ENCODE measurements at places on chromosomes 12 and 14.

GRCh38 chr12:107487011-107487680 is 198.5 kb upstream of the PWP1 start:
- no peak for DNase-seq

GRCh38 chr12:11633968-11634367 is 15.5 kb upstream of the ETV6 start:
- no peak for DNase-seq

GRCh38 chr12:109029411-109029810 is 8.5 kb upstream of the SVOP start:
- DNase-seq: no peak

GRCh38 chr12:56129206-56129941 is 1.3 kb downstream of the ESYT1 start:
- DNase-seq: no peak

- DNase-seq: no peak
Measured at GRCh38 chr12:5856692-5857091, 88.4 kb downstream of the ANO2 start.

DNA sequence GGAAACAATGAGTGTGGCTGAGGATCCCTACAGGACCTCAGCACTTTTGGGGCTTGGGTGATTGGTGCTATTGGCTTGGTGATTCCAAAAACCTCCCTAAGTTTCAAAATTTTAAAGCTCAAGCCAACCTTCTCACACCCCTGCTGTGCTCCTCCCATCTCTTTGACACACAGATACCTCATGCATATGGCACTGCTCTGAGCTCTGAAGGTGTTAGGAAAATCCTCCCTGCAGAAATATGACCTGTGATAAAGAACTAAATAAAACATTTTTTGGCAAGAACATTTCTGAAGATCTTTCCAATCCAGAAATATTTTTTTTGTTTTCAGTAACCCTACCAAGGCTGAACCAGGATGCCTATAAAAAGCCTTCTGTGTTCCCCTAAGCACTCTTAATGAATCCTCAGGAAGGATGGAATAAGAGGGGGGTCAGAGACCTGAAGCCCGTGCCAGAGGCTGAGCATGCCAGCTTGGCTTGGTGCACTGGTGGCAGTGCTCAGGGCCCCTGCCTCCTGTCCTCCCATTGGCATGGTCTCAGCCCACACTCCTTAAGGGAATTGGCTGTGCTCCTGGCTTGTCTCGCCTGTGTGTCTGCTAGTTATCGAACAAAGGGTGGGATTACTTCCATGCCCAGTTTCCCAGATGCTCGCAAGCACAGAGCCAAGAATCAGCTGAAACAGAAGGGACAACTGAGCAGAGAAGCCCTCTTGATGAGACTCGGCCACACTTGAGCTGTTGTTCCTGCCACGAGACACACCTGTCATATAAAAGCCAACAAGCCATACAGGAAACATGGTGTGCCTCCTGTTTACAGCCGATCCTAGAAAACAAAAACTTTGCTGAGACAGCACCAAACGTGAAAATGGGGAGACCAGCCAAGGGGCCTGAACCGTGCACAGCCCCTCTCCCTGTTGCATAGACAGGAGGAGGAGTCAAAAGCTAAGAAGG is 132.7 kb upstream of the EEA1 start:
- DNase-seq: no peak

All from NCI-H1417 treated with DMSO at 0.1 percent for 48 hours (cell line).